Stimulated activated CD8-positive, alpha-beta memory T cell treated with anti-CD3 and anti-CD28 coated beads, Interleukin-7, amount 100 ng/mL, for 24 hours (primary cell): ENCODE measurements at places on chromosomes 4 and X.

DNA sequence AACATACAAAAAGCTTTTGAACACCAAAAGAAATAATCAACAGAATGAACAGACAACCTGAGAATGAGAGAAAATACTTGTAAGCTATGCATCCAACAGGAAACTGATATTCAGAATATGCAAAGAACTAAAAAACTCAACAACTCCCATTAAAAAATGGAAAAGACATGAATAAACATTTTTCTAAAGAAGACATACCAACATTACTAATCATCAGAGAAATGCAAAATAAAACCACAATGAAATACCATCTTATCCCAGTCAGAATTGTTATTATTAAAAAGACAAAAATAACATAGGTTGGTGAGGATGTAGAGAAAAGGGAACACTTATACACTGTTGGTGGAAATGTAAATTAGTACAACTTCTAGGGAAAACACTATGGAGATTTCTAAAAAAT is 1161.9 kb downstream of the PCDH19 start:
- DNase-seq: no peak

DNA sequence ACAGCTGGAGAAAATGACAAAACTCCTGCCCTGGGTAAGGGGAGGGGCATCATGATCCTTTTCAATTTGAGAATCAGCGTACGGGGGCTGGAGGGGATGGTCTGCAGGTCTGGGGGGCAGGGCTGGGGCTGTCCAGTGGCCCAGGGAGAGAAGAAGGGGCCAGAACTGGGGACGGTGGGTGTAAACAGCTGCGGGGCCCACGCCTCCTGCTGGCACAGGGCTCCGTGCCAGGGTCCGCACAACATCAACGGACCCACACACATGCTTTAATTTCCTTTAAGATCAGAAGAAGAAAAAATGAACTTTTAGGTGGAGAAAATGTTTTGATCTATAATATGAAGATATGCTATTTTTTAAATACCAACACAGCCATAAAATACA is 52.1 kb downstream of the PSAPL1 start:
- DNase-seq: no peak

- no peak for DNase-seq
Observed at GRCh38 chrX:84634201-84634782, 132.0 kb upstream of the HDX start.

- no peak for DNase-seq
Observed at GRCh38 chr4:41446981-41447725, 90.8 kb upstream of the LIMCH1 start.

DNA sequence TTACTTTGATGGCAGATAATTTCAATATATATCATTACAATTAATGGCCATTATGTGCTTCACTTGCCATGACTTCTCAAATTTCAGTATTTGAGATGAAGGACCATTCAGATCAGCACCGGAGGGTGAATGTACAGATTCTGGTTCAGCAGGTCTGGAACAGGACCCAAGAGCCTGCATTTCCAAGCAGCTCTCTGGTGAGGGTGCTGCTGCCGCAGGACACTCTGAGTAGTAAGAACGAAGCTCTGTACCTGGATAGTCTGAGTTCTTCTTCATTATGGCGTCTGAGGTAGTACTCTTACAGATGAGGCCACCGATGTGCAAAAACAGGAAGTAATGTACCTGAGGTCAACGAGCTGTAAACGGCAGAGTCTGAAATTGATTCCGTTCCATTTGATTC is 228.2 kb downstream of the FBXW7 start:
- no peak for DNase-seq

GRCh38 chr4:75769036-75769435 is 44.7 kb downstream of the USO1 start:
- no peak for DNase-seq

GRCh38 chrX:154991476-154991875 is 31.0 kb downstream of the F8 start:
- DNase-seq: no peak

DNA sequence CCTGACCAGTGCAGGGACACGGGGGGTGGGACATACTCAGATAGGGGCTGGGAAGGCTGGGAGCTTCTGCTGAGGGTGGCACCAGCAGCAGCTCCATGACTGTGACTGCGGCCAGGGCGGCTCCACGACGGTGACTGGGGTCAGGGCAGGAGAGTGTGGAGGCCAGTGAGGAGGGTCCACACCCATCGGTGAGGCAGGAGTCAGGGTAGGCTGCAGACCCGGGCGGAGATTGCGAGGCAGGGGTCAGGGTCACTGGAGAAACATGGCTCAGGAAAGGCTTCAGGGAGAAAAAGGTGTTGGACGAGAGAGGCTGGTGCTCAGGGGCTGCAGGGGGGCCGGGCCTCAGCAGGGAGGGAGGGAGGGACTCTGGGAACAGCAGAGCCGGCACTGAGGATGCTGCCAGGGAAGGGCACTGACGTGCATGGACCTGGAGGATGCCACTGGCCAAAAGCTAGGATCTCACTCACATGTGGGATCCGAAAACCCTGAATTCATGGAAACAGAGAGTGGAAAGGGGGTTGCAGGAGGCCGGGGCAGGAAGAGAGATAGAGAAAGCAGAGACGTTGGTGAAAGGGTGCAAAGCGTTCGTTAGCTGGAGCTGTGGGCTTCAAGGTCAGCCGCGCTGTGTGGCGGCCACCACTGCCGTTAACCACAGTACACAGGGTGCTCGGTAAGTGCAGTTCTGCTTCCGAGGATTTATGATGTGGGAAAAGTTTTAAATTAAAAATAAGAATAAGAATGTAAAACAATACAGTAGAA is 22.0 kb downstream of the ATP5ME start:
- DNase-seq: no peak

- DNase-seq: no peak
Observed at GRCh38 chr4:187127456-187127855, 403.8 kb upstream of the FAT1 start.

DNA sequence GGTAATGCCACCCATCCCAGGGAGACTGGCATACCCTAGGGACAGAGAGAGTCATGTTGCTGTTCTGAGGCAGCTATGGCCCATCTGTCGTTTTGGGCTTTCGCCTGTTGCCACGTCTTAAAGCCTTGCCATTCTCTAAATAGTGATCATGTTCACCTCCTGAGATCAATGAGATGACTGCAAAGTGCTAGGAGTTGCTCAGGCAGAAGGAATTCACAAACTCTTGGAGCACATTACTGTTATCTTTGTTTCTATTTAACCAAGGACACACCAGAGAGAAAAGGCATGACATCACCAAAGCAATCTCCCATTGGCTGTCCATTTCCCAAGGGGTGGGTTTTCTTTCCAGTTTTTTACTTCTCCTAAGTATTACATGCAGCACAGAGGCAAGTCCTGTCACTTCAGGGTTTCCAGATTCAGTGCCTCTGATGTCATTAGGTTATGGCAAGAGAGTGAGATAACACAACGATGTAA is 37.1 kb upstream of the SETD7 start:
- DNase-seq: no peak
